ENCODE measurements at places on chromosomes 7 and 10.

GRCh38 chr10:15719899-15720634 lies at the start of gene ITGA8:
ITGA8 (minus strand) TSS chr10:15719922; CDS start chr10:15719771, 151 bp downstream.
- DNase-seq, result no peak

- no peak for DNase-seq
These were observed 28.5 kb downstream of the NACAD start for GRCh38 chr7:45060295-45060694.

- DNase-seq, result no peak
These were observed 4.3 kb upstream of the GIMAP5 start for GRCh38 chr7:150732786-150733481.

- no peak for DNase-seq
These were observed 108.6 kb downstream of the PPP1R3A start for GRCh38 chr7:113810080-113810744.

GRCh38 chr10:114084215-114084614 lies 40.5 kb downstream of the ADRB1 start:
- no peak for DNase-seq
